ENCODE measurements at places on chromosomes 12 and 14.

DNA sequence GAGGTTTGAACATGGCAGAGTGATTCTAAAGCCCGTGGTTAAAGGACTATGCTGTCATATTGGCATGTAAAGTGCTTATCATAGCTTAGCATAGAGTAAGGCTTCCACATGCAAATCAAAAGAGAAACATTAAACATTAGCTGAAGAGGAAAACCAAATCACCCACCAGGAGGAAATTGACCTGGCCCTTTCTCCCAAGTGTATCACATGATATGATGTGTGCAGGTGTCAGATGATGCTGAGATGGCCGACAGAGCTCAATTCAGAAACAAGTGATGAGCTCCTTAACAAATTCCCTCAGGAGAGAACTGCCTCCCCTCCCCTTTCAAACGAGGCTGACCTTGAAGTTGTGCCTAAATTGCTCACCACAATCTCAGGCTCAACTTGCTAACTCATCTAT, 217.1 kb upstream of the BTG1 start:
- DNase-seq: no peak

GRCh38 chr12:57629897-57630471, 3.0 kb downstream of the B4GALNT1 start:
- no peak for DNase-seq

DNA sequence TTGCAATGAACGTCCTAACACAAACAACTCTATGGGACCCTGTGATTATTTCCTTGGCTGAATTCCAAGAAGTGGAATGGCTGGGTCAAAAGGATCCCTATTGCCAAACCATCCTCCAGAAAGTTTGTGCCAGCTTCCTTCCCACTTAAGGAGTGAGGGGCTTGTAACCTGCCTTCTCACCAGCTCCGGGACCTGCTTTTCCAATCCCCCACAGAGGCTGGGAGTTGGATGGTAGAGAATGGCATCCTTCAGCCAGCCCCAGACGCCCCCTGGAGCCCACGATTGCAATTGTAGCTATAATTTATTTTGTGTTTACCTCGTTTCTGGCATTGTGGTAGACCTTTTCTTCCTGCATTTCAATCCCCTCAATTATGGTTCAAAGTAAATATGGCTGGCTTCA, 9.7 kb upstream of the ZDHHC22 start:
- no peak for DNase-seq

- no peak for DNase-seq
Measured at GRCh38 chr12:4047421-4047820, 174.2 kb upstream of the PARP11 start.

DNA sequence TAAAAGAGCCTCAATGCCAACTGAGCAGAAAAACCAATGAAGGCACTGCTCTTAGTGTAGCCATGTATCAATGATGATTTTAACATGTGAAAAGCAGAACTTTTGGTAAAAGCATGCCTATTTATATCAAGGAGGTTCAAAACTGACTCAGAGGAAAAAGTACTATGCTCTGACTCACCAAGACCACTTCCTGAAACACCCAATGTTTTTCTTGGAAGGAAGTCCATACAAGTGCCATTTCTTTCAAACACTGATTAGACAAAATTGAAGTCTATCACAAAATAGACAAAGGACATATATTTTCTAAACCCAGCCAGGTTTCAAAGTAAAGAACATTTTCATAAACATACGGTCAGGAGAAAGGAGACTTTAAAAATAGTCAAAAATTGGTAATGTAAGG, 88.6 kb downstream of the EPS8 start:
- no peak for DNase-seq

GRCh38 chr12:104387190-104387589, 69.6 kb upstream of the CHST11 start:
- DNase-seq: no peak

GRCh38 chr12:52633383-52633782, 15.0 kb upstream of the KRT73 start:
- no peak for DNase-seq

DNA sequence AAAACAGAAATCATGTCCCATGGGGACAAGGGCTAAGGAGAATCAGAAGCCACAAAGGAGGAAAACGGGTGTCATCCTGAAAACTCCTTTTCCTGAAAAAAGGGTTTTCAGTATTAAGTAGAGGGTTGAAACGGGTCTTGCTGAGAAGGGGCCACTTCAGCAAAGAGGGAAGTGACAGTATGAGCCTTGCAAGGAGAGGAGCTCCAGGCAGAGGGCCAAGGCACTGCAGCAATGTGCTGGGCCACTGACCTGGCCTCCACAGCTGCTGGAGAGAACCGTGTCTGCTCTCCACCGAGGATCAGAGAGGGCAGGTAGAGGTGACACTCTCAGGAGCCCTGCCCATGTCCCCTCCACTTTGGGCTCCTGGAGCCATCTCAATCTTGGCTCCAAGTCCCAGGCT, 103.3 kb downstream of the NCOR2 start:
- no peak for DNase-seq

DNA sequence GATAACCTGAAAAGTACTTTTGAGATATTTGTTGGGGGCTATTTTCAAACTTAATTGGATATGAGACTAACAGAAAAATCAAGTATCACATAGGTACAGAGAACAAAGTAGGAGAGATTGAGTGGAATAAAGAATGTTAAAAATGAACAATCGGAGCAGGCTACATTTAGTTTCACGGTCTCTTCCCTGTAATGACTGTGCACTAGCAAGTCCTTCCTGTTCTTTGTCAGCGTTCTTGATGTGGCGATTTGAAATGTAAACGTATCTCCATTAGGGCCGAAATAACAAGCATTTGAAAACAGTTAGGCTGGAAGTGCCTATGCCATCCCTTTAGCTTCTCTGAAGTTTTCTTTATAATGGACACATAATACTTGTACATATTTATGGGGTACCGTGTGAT, 31.0 kb downstream of the SLC25A29 start:
- DNase-seq: no peak

- no peak for DNase-seq
Measured at GRCh38 chr14:98035396-98035795, 1236.6 kb downstream of the BCL11B start.

GRCh38 chr14:24630087-24630871, 3.7 kb downstream of the GZMB start:
- no peak for DNase-seq

DNA sequence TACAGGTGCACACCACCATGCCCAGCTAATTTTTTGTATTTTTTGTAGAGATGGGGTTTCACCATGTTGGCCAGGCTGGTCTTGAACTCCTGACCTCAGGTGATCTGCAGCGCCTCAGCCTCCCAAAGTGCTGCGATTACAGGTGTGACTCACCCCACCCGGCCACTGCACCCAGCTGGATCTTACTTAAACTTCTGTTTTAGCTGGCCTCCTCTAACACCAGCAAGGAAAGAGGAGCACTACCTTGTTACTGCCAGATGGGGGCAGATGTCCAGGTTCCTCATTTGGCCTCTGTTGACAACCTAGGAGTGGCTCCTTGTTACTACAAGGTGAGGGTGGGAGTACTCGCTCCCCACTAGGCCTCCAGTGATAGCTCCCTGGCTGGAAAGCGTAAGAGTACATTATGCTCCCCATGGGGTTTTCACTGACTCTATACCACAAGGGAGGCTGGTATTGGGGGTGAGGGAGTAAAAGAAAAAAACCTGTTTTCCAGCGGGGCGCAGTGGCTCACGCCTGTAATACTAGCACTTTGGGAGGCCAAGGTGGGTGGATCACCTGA, 13.2 kb upstream of the ARF6 start:
- DNase-seq: no peak

- DNase-seq: no peak
Measured at GRCh38 chr14:92362781-92363235, 39.8 kb downstream of the SLC24A4 start.

DNA sequence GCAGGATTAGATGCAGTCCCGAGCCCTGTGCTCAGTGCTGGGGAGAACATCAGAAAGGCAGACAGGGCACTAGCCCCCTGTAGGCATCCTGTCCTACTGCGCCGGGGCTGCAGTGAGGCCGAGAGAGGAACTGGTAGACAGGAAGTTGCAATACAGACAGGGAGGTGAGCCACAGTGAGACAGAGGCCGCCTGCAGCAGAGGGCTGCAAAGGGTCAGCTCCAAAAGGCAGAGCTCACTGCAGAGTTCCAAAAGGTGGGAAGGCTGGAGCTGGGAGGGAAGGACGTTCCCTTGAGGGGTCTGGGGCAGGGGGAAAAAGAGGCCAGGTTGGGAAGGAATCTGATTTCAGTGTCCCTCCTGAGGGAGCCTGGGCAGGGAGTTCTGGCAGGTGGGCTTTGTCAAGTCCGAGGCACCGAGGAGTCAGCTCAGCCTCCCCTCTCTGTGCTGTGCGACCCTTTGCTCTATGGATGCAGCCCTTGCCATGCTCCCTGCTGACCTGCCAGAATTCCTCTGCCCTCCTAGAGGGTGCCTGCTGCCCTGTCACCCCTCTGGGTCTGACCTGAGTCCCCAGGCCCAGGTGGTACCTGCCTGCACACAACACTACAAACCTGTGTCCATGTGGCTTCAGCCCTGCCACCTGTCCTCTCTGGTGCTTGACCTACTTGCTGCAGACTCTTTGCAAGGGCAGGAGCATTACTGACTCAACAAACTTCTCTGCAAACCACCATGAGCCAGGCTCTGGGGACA, 63.5 kb downstream of the PRMT8 start:
- no peak for DNase-seq

GRCh38 chr12:62537551-62537950, 70.9 kb downstream of the MON2 start:
- no peak for DNase-seq

DNA sequence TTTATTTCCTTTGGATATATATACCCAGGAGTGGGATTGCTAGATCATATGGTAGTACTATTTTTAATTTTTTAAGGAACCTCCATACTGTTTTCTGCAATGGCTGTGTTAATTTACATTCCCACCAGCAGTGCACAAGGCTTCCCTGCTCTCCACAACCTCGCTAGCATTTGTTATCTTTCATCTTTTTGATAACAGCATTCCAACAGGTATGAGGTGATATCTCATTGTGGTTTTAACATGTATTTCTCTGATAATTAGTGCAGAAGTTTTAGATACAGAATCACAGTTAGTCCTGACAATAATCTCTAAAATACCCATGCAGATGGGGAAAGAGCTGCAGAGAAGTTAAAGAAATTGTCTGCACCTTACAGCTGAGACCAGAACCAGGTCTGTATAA, 35.5 kb upstream of the BCL2L14 start:
- no peak for DNase-seq

DNA sequence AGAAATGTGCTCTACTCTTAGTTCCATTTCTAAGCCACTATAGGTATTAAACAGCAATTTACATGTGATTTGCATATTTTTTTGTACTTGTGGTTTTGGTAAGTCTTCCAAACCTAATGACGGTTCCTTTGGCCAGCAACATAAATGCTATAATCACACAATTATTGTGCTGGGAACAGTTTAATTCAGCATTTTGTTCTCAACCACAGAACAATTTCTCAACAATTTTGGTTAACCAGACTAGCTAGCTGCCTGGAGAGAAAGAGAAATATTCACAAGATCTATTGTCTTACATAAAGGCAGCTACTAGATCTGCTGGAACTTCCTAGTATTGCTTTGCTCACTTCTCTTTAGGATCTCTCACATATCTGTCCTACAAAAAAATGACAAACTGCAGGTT, 265.3 kb downstream of the SOX5 start:
- no peak for DNase-seq

- DNase-seq: no peak
Measured at GRCh38 chr12:6962285-6963015, 8.0 kb downstream of the PHB2 start.

DNA sequence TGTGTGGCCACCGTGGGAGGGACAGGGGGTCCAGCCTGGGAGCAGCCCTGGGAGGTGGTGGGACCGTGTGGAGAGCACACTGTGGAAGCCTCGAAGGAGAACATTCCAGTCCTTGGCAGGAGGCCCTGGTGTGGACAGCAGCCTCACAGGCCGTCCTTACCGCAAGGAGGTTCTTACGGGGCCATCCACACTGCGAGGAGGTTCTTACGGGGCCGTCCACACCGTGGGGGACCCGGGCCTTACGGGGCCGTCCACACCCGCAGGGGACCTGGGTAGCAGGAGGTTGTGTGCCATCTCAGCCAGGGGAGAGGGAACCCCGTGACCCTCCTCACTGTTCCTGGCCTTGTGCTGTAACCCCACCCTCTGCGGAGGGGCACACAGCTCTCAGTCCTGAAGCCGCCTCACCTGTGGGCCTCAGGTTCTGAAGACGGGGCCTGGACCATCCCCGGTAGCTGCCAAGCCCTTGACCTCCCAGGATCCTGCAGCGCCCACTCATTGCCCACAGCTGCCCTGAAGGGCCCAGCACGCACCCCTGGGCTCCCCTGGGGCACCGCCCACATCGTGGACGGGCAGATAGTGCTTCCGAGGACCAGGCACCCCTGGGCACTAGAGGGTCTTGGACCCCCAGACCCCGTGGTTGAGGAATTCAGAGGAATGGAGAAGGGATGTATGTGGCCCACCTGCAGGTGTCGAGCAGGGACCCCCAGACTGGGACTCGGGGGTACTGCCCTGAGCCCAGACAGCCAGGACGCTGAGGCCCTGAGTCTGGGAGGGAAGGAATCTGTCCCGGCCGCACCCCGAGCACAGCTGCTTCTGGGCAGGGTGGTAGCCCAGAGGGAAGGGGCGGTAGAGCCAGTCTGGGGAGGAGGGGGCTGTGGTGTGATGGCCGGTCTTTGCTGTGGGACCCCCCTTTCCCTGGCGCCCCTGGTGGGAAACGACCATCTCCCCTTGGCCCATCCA, 37.3 kb downstream of the LRCOL1 start:
- no peak for DNase-seq

- DNase-seq: no peak
Measured at GRCh38 chr14:73627151-73627558, 14.8 kb downstream of the ACOT6 start.

DNA sequence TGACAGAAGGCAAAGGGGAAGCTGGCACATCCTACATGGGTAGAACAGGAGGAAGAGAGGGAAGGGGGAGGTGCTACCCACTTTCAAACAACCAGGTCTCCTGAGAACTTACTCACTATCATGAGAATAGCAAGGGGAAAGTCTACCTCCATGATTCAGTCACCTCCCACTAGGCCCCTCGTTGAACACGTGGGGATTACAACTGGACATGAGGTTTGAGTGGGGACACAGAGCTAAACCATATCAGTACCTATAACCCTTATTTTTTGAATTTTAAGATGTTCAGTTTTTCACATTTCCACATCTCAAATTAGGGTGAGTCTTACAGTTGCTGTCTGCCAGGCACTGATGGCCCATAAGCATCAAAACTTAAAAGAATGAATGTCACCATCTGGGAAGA, 80.2 kb upstream of the ST8SIA1 start:
- DNase-seq: no peak

DNA sequence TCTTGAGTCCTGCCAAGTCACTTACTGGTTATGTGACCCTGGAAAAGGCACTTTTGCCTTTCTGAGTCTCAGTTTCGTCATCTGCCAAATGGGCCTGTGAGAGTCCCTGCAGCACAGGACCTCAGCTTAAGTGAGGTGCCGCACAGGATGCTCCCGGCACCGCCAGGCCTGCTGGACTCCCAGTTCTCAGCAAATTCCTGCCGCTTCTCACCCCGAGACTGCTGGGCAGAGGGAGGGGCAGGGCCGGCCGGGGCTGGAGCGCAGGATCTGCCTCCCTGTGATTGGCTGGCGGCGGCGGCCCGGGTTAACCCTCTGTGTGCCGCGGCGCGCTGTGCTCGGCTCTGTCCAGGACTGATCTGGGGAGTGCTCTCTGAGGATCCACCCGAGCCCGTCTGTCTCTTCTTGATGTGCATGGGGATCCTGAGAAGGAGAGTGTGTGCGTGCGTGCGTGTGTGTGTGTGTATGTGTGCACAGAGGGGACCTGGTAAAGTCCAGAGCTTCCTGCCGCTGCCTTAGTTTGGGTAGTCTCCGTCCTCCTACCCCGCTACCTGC, 8.6 kb downstream of the SETD1B start:
- DNase-seq: no peak

- no peak for DNase-seq
Measured at GRCh38 chr12:18054925-18055619, 34.9 kb downstream of the RERGL start.
